ENCODE measurements at places on chromosomes 1 and 21. TPM values are rescaled to one million over a fixed set of nuclear protein-coding genes. Genes with fewer than 3 reads are reported as not detected.

The HPCA gene
- total RNA-seq: 0.62 TPM

DNA sequence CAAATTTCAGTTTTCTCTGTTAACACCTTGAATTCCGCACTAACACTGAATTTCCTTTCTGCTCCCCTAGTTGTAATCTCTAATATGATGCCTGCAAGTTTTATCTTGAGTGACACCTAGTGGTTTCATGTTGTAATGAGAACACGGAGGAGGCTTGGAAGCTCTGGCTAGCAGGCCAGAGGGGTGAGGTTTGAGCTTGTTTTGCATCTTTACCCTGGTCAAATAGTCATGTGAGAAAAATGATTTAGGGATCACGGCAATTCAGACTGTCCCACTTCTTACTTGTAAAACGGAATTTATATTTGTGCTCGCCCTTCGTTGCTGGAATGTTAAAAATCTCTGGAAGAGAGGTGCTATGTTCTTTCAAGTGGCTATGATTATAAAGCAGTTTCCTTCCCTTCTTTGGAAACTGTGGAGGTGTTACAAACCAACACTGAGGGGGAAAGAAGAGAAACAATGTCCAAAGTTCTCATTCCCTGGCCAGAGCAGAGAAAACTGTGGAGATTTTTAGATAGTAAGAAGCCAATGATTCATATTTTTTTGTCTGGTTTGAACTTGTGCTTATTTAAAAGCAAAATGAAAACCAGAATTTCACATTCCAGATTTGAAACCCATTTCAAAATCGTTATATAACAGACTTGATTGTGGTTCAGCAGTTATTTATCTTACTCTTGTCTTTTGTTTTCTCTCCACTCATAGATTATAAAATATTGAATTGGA lies 5.3 kb upstream of the MROH9 start:
- DNase-seq: no peak

DNA sequence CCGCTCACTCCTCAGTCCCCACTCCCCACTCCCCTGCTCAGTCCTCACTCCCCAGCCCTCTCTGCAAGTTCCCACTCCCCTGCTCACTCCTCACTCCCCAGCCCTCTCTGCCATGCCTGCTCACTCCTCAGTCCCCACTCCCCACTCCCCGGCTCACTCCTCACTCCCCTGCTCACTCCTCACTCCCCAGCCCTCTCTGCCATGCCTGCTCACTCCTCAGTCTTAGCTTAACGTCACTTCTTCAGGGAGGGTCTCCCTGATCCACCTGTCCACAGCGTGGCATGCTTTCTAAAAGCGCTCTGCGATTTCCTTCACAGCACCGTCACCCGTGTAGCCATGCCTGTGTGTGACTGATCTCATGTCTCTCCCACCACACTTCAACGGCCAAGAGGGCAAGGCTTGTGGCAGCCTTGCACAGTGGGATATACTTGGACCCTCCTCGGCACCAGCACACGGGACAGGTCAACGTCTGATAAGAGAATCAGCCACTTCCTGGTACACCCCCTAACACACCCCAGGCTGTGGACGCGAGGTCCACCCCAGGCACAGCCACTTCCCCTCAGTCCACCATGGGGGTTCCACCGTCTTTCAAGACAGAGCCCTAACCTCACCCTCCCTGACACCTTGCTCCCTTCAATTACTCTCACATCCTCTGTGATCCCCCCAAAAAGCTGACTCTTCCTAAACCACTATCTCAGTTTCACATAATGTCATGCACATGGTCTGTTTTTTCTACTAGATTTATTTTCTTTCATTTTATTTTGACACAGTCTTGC lies 14.0 kb downstream of the PRDM15 start:
- DNase-seq: no peak

DNA sequence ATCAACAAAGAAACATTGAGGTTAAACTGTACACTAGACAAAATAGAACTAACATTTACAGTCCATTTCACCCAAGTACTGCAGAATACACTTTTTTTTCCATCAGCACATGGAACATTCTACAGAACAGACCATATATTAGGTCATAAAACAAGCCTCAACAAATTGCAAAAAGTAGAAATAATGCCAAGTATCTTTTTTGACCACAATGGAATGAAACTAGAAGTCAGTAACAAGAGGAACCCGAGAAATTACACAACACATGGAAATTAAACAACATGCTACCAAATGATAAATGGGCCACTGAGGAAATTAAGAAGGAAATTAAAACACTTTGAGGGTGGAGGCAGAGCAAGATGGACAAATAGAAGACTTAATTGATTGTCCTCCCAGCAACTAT lies 8.4 kb upstream of the C1orf185 start:
- no peak for DNase-seq

The SH2D2A gene
- 453 TPM for total RNA-seq

DNA sequence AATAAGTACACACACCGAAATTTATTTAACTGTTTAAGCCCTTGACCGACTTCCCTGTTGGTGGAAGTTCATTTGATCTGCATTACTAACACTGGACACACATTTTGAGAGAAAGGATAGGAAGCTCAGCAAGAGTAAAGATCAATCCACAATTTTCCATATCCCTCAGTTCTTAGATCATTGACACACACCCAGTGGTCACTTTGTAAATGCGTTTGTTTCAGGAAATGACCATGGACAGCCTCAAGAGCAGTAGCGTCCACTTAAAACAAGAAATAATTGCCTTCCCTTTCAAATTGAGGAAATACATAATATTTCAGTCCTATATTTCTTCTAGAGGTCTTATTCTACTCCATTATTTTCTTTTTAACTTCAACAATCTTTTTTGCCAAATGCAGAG lies 511.5 kb upstream of the PTBP2 start:
- DNase-seq: no peak

The RIMKLA gene
- total RNA-seq: 5.3 TPM

The KRTAP12-2 gene
- total RNA-seq: not detected

The EPS15 gene
- total RNA-seq: 54.1 TPM

DNA sequence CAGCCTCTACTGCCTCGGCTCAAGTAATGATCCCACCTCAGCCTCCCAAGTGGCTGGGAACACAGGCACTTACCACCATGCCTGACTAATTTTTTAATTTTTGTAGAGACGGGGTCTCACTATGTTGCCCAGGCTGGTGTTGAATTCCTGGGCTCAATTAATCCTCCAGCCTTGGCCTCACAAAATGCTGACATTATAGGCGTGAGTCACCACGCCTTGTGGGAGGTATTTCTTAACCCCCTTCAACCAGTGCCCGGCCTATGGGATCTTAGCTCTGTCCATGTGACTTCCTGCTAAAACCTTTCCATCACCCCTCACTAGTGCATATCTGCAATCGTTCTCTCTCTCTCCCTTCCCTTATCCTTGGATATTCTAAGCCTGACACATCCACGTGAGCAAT lies 86.4 kb downstream of the FOXD2 start:
- no peak for DNase-seq

- DNase-seq: no peak
Measured at GRCh38 chr1:166915941-166916340, 39.9 kb upstream of the TADA1 start.

- no peak for DNase-seq
Measured at GRCh38 chr1:7693662-7694061, 77.4 kb upstream of the VAMP3 start.

The MYCL gene
- 0.57 TPM for total RNA-seq

The VTCN1 gene
- not detected for total RNA-seq

DNA sequence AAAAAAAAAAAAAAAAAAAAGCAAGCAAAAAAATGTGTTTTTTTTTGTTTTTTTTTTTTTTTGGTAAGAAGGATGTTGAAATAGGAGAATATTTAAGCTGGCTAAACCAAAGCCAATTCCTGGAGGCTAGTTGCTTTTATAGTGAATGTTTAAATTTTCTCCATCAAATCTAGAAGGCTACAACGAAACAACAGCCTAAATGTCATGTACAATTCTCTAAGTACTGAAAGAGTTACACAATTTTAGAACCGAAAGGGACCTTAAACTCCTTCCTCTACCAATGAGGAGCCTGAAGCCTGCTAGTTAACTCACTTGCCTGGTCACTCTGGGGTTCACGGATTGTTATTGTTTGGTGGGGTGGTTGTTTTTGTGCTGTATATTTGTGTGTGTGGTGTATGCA lies 3.5 kb downstream of the WLS start:
- DNase-seq: no peak
